ENCODE measurements at places on chromosomes 2 and 18. TPM values are rescaled to one million over a fixed set of nuclear protein-coding genes. Genes with fewer than 3 reads are reported as not detected.

The CHN1 gene
- 13.4 TPM for total RNA-seq

DNA sequence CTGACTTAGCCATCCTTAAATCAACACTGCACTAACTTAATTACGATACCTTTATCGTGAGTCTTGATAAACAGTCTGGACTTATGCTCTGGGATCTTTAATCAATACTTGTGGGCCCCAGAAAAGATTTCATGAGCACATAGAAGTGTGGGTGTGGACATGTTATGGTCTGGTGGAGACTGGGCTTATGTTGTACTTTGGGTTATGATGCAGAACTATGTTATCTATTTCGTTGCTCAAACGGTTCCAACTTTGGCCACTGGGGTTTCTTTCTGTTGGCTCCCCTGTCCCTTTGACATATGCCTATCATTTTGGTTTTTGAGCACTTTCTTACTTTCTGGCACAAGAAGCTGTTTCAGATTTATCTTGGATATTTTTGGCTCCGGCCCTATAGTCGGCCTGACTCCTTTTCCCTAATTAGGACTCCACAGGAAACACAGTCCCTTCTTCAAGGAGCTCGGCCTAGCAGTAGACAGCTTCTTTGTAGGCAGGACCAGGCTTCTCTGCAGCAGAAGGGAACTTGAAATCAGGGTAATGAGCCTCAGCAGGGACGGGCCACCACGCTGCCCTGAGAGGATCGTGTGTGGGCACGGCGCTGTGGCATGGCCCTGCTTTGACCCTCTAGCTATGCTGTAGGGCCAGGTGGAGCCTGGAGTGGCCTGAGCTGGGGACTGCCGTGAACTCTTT, 54.6 kb upstream of the TXNDC2 start:
- no peak for DNase-seq

DNA sequence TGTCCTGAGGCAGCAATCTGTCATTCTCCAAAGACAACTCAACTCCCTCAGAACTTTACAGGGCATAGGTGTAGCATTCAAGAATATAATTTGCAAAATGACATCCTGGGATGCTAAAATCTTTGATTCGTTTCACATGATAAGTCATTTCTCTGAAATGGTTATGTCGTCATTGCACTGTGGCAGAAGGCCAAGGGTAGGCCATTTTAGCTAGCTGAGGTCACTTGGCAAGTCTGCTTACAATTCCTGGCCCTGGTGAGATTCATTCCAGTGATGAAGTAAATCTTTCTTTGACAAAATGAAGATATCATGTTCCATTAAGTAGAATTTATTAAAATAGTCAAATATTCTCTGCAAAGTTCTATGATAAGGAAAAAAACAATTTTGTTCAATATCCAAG, 1410.3 kb upstream of the LRRTM1 start:
- DNase-seq = no peak

The SCYGR6 gene
- not detected for total RNA-seq

DNA sequence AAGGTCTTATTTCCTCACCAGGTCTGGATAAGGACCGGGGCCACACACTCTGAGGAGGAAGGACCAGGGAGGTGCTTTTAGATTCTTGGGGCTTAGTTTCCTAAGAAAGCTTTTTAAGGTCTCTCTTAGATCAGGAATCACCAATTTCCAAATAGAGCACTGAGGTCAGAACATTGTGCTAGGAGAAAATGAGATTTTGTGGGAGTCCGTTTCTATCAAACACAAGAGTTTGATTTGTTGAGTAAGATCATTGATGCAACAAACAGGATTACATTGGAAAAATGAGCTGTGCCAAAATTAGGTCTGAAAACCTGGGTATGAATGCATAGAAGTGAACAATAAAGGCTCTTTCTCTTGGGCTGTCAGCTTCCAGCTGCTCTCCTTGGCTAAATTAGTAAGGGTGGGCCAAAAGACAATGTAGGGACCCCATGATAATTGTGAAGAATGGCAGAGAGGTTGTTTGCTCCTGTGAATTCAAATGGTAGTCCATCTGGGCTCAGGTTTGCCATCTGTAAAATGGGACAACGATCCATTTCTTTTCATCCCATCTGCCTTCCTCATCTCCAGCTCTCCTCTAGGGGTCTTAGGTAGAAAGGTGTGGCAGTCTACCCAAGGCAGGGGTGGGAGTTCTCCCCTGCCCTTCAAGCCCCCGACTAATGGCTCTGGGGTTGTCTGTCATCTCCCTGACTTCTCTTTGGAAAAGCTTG, 20.0 kb downstream of the IGFBP2 start:
- DNase-seq = no peak

- DNase-seq = no peak
Measured at GRCh38 chr2:160015746-160016145, 46.7 kb downstream of the PLA2R1 start.

The PHLPP1 gene
- total RNA-seq = 15.4 TPM

Measured in breast epithelium (tissue), 4 donors.